ENCODE measurements at places on chromosomes 12 and 14.

DNA sequence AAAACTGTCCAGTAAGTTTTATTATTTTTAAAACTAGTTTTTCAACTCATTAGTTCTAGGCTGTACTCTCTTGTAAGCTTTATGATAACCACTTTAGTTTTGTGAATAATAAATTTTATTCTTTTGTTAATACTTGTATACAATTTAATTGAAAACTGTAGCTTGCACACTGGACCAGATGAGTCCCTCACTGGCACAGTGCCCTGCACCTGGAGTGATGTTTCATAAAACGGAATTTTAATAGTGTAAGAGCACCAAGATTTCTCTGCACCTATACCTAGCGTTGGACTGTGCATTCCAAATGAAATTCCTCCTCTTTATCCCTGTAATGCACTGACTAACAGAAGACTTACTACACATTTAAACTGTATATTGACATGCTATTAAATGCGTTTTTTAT is 80.8 kb downstream of the PRIMA1 start:
- no peak for DNase-seq

DNA sequence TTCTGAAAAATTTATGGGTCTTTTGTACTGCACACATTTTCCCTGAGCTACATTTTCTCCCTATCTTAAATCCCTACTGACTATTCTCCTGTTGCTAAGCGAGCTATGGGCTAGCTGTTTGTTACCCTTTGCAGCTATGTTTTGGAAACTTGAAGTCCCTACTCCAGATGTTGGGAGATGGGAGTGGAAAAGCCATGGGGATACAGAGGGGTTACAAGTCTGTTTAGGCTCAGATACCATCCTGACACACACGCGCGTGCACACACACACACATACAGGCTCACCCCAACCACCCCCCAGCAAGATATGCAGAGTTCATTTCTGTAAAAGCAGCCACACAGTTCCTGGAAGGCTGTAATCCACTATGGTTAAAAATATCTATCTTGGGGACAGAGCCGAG is 15.8 kb downstream of the ATP5MC2 start:
- no peak for DNase-seq

DNA sequence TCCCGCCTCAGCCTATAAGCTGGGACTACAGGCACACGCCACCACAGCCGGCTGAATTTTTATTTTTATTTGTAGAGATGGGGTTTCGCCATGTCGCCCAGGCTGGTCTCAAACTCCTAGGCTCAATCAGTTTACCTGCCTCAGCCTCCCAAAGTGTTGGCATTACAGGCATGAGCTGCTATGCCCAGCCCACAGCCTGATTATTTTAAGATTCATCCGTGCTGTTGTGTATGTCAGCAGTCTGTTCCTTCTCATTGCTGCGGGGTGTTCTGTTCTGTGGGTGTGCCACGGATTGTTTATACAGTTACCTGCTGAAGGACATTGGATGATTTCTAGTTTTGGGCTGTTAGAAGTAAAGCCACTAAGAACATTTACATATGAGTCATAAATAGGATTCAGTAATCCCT is 9.6 kb upstream of the EP400 start:
- no peak for DNase-seq

DNA sequence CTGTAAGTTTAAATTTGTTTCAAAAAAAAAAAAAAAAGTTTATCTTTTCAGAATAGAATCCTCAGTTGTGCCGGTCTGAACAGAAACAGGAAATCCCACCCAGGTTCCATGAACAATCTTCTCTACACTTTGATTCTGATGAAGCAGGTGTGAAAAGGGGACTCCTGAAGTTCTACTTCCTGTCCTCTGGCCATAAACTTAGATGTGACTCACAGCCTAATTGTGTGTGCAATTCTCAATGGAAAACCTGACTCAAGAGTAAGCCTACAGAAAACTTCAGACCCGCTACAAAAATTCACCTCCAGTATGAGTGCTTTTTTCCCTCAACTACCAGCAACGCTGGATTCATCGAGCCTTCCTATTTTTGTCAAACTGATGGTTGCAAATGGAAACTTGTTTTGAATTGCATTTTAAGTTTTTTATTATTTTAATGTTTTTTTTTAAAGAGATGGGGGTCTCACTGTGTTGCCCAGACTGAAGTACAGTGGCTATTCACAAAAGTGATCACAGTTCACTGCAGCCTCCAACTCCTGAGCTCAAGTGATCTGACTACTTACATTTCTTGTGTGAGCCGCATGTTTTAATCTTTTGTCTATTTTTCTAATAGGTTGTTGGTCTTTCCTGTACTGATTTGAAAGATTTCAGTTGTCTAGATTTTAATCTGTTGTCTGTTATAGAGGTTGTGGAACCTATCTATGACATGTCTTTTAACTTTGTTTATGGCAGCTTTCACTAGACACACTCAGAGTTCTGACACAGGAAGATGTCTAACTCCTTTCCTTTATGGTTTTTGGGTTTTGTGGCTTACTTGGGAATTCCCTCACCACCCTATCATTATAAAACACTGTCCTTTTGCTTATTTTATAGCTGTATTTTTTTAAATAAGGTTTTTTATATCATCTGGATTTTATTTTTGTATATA is 37.6 kb downstream of the ATG14 start:
- DNase-seq, result no peak

GRCh38 chr12:94240171-94240570 is 91.8 kb downstream of the PLXNC1 start:
- DNase-seq, result no peak

- no peak for DNase-seq
Measured at GRCh38 chr12:54357506-54358190, 6.6 kb downstream of the GPR84 start.

- no peak for DNase-seq
Measured at GRCh38 chr14:71410578-71411284, 503.5 kb downstream of the PCNX1 start.

GRCh38 chr14:37018571-37019240 is 153.7 kb downstream of the SLC25A21 start:
- no peak for DNase-seq

GRCh38 chr12:92593734-92594402 is 108.9 kb upstream of the PLEKHG7 start:
- DNase-seq, result peak; percentile 11

GRCh38 chr14:68137704-68138619 is 318.4 kb downstream of the RAD51B start:
- peak; percentile 24 for DNase-seq

- DNase-seq, result peak; percentile 27
Measured at GRCh38 chr12:6465467-6466183, 4.9 kb downstream of the VAMP1 start.

GRCh38 chr14:65446159-65446558 is 33.6 kb downstream of the FUT8 start:
- DNase-seq, result no peak

DNA sequence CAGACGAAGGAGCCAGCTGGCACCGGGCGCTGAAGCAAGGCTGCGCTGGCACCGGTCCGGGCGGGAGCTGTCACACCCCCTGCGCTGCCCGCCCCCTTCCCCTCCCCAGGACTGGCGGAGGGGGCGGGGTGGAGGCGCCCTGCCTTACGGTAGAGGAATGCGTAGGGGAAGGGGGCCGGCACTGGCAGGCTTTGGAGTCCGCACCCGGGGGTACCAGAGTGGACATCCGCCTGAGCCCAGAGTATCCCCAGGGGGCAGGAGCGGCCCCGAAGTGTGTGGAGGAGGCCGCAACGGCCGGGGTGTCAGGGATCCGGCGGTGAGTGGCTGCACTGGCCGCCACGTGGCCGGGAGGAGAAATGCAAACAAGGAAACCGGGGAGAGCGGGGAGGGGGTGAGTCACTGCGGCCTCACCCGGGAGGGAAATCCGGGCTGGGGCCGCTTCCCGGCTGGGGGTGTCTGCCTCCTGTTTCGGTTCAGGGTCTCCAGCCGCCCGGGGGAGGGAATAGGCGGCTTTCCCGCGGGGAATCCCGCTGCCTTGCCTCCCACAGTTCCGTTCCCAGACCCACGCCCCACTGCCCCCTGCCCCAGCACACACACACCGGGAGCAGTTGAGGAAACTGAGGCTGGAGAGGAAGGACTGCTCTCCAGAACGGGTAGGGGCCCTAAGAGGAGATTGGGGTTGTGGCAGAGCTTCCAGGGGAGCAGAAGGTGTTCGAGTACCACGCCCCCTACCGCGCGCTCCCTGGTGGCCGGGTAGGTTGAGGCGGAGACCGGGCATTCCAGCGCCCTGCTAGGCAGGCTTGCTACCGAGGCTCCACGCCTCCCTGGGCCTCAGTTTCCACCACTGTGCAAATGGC is at the start of gene RAPGEF3:
RAPGEF3 (minus strand) TSS at position 47 of the 857 bp plus-strand sequence. CDS start 324 bp downstream, outside the sequence.
- DNase-seq, result peak; percentile 52

Data from NCI-H2029 (cell line).